ENCODE measurements at places on chromosomes 4 and X. TPM values are rescaled to one million over a fixed set of nuclear protein-coding genes. Genes with fewer than 3 reads are reported as not detected.

GRCh38 chr4:40421839-40422708 is 86.9 kb downstream of the CHRNA9 start:
- DNase-seq, result no peak

DNA sequence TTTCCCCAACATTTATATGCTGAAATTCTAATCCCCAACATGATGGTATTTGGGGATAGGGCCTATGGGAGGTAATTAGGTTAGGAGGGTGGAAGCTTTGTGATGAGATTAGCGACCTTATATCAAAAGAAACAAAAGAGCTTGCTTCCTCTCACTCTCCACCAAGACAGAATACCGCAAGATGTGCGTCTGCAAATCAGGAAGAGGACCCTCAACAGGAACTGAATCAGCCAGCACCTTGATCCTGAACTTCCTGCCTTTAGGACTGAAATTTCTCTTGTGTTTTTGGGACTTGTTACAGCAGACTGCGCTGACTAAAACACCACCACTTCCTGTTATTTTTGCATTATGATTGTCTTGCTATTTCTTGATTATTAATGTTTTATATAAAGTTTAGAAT is 1889.4 kb downstream of the C4orf33 start:
- no peak for DNase-seq

Gene GAGE12F
- total RNA-seq, result not detected

DNA sequence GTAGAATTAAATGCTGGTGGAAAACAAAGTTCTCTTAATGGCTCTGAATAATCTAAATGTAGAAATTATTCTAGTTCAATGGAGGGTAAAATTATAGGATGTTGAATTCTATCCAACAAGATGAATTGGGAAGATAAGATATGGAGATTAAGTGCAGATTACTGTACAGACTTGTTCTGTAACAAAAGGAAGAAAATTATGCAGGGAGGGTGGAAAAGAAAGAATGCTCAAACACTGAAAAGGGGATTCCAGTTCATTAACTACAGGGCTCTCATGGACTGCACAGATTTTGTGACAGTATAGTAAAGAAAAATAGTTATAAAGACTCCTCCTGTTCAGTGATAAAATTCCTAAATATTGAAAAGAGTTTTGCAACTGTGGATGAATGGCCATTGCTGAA is 1794.0 kb upstream of the PCDH7 start:
- DNase-seq, result no peak

Gene EDA
- 0.87 TPM for total RNA-seq

Gene GABRQ
- total RNA-seq, result 0.60 TPM
